ENCODE measurements at places on chromosomes 2 and 18.

DNA sequence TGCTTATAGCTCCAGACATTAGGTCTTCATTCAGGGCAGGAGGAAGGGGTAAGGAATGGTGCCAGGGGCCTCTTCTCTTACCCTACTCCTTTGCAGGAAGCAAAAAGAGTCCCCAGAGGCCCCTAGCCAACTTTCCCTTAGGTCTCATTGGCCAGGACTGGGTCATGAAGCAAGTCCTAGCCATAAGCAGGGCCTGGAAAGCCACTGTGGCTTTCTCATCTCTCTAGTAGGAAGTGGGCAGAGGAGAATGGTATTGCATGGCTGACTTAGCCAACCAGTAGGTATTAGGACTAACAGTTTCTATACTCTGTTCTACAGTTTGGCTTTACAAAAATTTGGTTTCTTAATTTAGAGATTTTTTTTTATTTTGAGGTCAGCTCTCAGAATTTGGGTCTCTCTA lies 4.8 kb downstream of the FAM228A start:
- DNase-seq, result no peak

DNA sequence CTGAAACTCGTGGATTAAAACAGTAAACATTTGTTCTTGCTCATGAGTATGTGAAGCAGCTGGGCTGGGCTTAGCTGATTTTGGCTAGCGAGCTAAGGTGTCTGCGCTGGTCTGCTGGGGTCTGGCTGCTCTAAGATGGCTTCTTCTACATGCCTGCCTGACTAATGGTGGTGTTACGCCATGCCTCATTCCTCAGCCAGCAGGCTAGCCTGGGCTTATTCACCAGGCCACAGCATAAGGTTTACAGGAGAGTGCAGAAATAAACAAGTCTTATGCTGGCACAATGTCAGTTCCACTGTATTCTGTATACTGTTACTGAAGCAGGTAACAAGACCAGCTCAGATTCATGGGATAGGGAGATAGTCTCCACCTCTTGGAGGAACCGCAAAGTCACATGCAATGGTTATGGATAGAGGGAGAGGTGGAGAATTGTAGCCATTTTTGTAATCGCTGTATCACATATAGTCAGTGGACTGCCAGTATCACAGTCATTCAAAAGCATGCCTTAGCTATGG lies 80.0 kb downstream of the RHBDD1 start:
- DNase-seq, result no peak

- no peak for DNase-seq
These were observed 134.4 kb upstream of the SLC1A4 start for GRCh38 chr2:64854773-64855237.

DNA sequence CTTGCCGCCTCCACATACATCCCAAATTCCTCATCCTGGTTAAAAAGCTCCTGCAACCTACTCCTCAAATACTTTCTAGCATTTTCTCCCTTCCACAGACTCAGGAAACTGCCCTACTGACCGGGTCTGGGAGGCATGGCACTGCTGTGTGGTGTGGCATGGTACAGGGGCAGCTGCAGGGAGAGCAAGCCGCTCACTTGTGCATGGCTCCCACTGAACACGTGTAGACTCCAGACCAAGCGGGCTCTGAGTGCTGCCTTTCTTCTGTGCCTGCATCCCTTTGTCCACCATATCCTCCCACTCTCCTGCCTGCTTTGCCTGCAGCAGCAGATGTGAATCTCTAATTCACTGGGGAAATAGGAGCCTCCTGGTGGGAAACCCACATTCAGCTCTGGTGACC lies 72.2 kb downstream of the CCDC93 start:
- DNase-seq, result no peak

Data from cortex of kidney (tissue), 1 donor.